ENCODE measurements at places on chromosomes 4 and X.

GRCh38 chr4:90226734-90227133 lies 99.5 kb downstream of the CCSER1 start:
- peak; percentile 85 for DNase-seq

GRCh38 chrX:148785256-148785655 lies 284.8 kb downstream of the AFF2 start:
- DNase-seq: no peak

DNA sequence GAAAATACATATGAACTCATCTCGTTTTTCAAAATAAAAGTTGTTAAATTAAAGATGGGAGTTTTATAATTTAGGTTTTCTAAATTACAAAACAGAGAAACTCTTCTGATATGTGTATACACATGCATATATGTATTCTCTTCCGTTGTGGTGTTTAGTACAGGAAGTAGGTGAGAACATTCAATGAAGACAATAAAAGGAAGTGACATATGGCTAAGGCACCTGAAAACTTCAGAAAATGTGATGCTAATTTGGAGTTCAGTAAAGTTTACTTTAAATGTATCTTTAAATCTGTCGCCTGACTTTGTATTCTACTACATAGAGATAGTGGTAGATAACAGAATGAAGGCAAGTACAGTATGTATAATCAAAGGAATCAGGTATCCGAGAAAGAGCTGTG lies 33.5 kb upstream of the ITM2A start:
- DNase-seq: no peak

GRCh38 chr4:154692304-154692818 lies 51.4 kb upstream of the LRAT start:
- DNase-seq: no peak

- DNase-seq: no peak
These were observed 10.5 kb downstream of the VEGFC start for GRCh38 chr4:176782191-176782590.

DNA sequence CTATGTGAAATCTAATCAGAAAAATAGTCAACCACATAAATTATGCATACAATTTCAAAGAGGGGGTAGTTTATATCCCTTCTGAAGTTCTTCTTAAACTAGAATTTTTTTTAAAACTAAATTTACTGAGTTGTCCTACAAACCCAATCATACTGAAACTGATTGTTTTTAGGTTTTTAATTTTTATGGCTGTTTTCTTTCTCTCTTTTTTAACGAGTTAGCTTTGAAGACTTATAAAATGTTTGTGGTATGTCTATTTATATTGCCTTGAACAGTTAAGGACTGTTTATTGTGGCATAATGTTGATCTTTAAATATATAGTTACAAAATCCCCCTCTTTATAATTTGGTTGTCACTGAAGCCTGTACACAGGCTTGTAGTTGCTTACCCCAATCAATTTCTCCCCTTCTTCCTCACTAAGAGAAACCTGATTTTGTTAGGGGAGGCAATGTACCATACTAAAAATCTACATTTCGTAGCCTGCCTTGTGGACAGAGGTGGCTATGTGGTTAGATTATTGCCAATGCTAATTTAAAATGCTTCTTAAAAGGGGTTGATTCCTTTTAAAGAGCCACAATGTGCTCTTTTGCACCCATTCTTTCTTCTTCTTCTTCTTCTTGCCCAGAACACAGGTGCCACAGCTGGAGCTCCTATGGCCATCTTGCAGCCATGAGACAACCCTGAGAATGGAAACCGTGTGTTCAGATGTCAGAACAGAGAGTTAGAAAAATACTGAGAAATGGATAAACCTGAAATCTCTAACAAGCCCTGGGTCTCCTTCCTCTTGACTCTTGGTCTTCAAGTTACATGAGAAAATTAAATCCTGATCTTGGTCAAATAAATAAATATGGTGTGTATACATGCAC lies 102.7 kb upstream of the ZNF827 start:
- no peak for DNase-seq

DNA sequence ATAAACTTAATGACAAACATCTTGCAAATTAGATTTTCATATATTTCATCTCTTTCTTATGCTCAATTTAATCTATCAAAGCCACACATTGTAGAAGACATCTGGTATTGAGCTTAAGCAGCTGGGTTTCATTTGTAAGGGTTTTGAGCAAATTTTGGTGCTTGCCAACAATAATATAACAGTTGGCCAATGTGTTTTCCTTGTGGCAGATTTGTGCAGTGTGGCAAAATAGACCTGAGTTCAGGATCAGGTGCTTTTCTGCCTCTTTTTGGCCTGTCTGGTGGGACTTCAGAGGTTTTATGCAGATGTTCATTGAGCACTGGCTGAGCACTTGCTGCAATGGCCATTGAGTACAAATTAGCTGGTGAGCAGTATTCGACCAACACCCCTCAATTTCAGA lies 301.9 kb downstream of the BMPR1B start:
- DNase-seq: no peak

DNA sequence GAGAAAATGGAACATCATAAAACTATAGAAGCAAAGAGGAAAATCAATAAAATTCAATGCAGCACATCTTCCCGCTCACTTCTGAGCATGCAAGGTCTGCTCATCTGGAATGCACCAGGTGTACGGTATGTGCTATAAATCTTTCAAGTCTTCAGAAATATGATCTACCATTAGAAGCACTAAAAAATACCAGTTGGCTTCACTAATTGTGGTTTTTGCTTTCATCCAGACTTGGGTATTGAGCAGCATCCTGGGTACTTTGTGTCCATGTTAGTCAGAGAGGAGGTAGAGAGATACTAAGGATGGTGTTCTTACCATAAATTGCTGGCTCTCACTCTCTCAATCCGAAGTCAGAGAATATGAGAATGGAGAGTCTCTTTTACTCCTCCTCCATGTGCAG lies 477.1 kb downstream of the PPARGC1A start:
- DNase-seq: no peak

- no peak for DNase-seq
These were observed 127.8 kb upstream of the FAT1 start for GRCh38 chr4:186851291-186852072.

DNA sequence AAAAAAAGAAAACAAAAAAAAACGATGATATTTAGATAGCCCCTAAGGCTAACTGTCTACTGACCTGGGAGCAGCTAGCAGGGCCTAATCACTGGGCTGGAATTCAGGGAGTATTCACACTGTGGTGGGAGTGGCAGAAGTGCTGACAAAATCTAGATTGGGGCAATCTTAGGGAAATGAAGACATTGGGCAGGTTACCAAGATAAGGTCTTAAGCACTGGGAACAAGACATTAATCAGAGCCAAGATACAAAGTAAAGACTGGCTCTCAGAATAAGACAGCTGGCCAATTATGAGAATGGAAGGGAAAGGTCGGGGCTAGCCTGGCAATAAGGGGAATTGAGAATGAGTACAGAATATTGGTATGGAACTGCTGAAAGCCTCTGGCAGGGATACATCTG lies 100.2 kb upstream of the GRIA3 start:
- no peak for DNase-seq

DNA sequence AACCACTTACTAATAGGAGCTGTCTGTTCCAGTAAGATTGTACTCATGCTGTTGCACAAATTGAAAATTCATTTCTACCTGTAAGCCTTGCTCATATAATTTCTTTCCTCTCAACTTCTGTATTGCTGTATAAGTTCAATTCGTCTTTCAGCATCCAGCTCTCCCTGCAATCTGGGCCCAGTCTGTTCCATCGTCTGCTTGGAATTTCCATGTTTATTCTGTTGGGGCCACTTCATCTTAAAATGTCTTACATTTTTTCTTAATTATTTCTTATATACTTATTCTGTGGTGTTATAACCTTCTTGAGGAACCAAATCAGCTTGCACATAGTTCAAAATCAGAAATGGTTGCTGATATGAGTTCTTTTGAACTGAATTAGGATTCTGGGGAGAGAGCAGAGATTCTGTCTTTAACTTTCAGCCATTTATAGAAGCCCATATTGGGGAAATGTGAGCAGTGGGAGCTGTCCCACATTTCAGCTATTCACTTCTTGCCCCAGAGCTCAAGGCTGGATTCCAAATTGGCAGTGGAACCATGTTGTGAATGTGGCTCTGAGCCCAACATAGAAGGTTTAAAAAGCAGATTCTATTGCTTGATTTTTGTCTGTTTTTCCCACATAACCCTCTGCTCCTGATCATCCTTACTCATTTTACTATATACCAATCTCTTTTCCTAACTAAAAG lies 291.9 kb downstream of the BMPR1B start:
- DNase-seq: no peak

DNA sequence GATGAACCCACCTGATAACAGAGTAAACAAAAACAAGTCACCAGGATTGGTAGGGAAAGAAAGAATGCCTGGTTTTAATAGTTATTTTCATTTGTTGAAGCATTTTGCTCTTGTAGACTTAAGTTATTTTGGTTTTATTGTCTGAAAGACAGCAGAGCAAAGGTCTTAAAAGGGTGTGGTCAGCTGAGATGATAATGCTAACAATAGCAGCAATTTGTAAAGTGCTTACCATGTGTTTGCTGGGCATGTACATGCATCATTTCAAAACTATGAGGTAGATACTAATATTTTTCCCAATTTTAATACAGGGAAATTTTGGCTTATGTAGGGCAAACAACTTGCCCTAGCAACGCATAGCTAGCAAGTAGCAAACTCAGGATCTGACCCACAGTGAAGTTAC lies 46.8 kb upstream of the SLC10A4 start:
- DNase-seq: no peak

DNA sequence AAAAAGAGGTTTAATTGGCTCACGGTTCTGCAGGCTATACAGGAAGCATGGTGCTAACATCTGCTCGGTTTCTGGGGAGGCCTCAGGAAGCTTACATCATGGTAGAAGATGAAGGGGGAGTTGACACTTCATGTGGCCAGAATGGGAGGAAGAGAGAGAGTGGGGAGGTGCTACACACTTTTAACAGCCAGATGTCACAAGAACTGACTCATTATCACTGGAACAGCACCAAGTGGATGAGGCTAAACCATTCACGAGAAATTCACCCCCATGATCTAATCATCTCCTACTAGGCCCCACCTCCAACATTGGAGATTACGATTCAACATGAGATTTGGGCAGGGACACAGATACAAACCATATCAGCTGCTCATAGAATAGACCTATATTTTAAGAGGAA lies 255.8 kb downstream of the OPHN1 start:
- DNase-seq: no peak

DNA sequence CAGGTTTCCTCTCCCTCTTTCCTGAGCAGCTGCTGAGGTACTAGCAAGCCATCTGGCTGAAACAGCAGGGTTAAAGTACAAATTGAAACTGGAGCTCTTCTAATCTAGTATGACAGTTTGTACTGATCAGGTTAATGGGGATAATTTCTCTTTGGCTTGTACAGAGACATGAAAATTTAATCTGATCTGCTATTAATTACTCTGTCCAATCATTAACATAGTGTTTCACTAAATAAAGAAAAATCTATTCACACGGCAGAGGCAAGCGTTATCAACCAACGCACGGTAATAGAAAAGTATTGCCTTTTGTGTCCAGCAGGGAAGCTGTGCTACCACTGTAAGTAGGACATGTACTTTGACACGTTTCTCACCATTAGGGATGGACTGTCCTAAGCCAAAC lies 71.1 kb downstream of the IGSF1 start:
- no peak for DNase-seq

DNA sequence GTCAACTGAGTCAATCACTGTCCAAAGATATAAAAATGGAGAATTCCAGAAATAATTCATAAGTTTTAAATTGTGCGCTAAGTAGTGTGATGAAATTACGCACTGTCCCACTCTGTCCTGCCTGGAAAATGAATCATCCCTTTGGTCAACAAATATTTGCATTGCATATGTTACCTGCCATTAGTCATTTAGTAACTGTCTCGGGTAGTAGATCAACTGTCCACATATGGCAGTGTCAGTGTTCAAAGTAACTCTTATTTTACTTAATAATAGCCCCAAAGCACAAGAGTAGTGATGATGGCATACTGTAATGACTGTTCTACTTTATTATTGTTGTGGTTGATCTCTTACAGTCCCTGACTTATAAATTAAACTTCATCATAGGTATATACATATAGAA lies 3.4 kb downstream of the YTHDC1 start:
- DNase-seq: no peak

GRCh38 chr4:111618908-111619307 lies 526.3 kb upstream of the FAM241A start:
- no peak for DNase-seq

GRCh38 chr4:6916587-6917460 lies 7.2 kb downstream of the TBC1D14 start:
- DNase-seq: peak; percentile 47

- no peak for DNase-seq
These were observed 50.5 kb downstream of the RASL11B start for GRCh38 chr4:52912608-52913007.

GRCh38 chr4:8819473-8820177 lies 52.0 kb downstream of the HMX1 start:
- no peak for DNase-seq

DNA sequence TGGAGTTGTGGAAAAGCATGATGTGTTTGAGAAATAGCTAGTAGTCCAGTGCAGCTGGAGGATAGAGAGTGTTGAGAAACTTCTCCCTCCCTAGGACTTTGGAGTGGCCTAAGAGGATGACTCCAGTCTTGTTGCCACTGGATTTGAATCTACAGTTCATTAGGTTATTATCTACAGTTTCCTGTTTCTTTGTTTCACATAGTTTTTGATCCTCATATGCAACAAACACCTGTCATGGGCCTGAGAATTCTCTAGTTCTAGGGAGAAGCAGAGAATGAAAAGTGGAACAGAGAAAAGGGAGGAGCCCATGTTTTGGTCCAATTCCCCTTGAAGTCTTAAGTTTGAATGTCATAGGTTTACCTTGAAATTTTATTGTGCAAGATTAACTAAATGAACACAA lies 73.6 kb upstream of the TBC1D9 start:
- DNase-seq: no peak

DNA sequence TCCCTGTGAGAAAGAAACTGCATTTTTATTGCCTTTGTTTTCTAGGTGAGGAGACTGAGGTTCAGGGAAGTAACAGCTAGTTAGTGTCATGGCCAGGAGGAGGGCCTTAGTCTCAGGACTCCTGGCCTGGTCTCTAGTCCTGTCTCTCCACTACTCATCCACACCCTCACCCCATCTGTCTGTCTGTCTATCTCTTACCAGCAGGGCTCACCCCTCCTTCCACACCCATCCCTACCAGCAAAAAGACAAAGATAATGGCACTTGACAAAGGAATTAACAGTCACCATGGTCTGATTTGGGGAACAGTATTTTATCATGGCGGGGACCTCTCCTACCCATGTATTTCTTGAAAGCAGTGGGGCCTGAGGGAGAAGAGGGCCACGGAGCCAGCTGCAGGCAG lies 125.8 kb downstream of the REPS2 start:
- DNase-seq: no peak

GRCh38 chr4:94475050-94475449 lies 23.3 kb downstream of the PDLIM5 start:
- no peak for DNase-seq

DNA sequence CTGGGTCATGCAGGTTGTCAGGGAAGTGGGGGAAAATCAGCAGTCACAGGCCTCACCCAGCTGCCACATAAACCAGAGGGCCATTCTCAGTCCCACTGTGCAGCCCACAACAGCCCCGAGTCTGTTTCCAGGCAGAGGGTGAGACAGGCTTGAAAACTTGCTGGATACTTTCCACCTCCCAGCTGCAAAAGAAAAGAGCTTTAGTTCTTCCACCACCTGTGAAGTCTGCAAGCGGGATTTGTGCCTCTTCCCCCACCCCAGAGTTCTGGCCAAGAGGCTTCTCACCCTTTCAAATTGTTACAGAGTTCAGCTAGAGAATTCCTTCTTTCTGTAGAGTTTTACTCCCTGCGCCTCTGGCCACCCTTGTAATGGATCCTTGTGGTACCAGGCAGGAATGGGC lies 115.5 kb upstream of the ZDHHC15 start:
- no peak for DNase-seq

Data from epithelial cell of proximal tubule (primary cell).